ENCODE measurements at places on chromosomes 11 and 22. TPM values are rescaled to one million over a fixed set of nuclear protein-coding genes. Genes with fewer than 3 reads are reported as not detected.

The CWC15 gene
- total RNA-seq = 34.3 TPM

The ABCC8 gene
- 1.9 TPM for total RNA-seq

DNA sequence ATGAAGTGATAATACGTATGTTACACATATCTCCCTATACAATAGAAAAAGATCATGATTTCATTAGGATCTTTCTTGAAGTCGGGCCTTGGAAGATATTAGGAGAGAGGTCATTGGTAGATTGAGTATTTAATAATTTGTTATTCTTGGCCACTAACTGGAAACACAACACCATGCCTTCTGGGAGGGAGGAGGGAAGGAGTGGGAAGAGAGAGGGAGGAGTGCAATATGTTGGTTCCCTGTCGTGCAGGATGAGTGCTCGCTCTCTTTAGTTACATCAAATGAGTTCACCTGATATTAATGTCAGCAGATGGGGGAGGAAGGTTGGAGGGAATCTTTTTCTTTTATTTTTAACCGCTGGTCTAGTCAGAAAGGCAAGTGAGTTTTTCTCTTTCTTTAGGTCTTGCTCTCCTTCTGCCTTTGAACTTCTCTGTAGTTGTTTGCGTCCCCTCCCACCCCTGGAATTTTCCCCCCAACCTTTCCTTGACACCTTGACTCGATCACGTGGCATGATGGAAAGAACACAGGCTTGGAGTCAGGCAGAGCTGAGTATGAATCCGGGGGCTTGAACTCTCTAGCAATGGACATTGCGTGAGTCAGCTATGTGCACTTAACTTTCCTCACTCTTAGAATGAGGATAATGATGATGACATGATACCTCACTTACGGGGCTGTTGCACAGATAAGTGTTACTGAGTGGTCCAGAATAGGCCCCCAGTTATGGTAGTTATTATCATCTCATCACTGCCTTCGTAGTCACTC, 6.2 kb downstream of the ADAMTS15 start:
- no peak for ATAC-seq
- no peaks in the 10 kb centered on the region for H3K36me3 ChIP-seq
- no peaks in the 10 kb centered on the region for H3K4me1 ChIP-seq
- H3K27me3 ChIP-seq = peaks cover 7% of the 10 kb centered on the region
- no peak overlapping the region for H3K4me3 ChIP-seq

- no peaks in the 10 kb centered on the region for H3K4me1 ChIP-seq
- no peak for ATAC-seq
- H3K27me3 ChIP-seq = no peaks in the 10 kb centered on the region
- H3K27ac ChIP-seq = no peak overlapping the region
- H3K36me3 ChIP-seq = no peaks in the 10 kb centered on the region
Measured at GRCh38 chr11:61268588-61269250, 26.4 kb downstream of the VWCE start.

GRCh38 chr11:74321487-74322188, 10.2 kb upstream of the P4HA3 start:
- peaks cover 44% of the 10 kb centered on the region for H3K4me1 ChIP-seq
- H3K4me3 ChIP-seq = no peak overlapping the region
- no peaks in the 10 kb centered on the region for H3K27me3 ChIP-seq
- peak; percentile 10 for ATAC-seq

The MS4A14 gene
- total RNA-seq = 1.3 TPM

The CRYBB3 gene
- total RNA-seq = not detected

DNA sequence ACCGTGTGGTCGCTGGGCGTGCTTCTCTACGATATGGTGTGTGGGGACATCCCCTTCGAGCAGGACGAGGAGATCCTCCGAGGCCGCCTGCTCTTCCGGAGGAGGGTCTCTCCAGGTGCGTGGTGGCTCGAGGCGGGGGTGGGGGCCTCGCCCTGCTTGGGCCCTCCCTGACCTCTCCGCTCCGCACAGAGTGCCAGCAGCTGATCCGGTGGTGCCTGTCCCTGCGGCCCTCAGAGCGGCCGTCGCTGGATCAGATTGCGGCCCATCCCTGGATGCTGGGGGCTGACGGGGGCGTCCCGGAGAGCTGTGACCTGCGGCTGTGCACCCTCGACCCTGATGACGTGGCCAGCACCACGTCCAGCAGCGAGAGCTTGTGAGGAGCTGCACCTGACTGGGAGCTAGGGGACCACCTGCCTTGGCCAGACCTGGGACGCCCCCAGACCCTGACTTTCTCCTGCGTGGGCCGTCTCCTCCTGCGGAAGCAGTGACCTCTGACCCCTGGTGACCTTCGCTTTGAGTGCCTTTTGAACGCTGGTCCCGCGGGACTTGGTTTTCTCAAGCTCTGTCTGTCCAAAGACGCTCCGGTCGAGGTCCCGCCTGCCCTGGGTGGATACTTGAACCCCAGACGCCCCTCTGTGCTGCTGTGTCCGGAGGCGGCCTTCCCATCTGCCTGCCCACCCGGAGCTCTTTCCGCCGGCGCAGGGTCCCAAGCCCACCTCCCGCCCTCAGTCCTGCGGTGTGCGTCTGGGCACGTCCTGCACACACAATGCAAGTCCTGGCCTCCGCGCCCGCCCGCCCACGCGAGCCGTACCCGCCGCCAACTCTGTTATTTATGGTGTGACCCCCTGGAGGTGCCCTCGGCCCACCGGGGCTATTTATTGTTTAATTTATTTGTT, 2.4 kb downstream of the PIM3 start:
- H3K36me3 ChIP-seq = no peaks in the 10 kb centered on the region
- ATAC-seq = no peak
- H3K4me3 ChIP-seq = peak overlapping the region; percentile 97
- peak overlapping the region; percentile 72 for H3K27ac ChIP-seq

DNA sequence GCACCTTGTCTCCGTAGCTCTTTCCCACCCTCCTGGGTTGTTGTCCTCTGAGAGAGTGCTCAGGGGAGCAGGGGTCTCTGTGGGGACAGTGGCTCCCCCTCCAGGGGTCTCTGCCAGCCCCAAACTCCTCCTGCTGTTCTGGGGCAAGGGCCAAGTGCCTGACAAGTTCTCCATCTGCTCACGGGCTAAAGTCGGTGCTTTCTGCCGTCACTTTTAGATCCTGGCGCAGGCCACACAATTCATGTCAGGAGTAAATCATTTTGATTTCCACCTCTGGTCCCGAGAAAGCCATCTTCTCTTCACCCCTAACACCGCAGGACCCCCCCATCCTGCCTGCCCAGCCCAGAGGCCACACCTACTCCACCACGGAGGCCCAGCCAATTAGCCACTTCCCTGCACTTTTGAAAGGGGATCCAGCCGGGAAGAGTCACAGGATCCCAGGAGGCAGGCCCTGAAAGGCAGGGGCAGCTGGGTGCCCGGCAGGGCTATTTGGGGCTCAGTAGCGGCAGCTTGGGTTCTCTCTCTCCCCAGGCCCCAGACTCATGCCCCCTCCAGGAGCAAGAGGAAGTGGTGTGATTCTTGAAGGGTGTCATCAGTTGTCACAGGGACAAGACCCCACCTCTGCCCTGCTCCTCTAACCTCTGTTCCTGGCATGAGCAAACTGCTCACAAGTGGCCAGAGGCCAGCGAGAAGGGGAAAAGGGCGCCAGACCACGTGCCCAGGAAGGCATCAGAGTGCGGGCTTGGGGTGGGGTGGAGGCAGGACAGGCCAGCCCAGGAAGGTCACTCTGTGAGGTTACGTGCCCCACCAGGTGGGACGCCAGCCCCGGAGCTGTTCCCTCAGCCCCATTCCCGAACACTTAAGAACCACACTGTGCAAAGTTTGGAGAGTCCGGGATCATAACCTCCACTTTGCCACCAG, 1.3 kb downstream of the MACROD1 start:
- H3K27me3 ChIP-seq = no peaks in the 10 kb centered on the region
- no peaks in the 10 kb centered on the region for H3K36me3 ChIP-seq
- H3K27ac ChIP-seq = peak overlapping the region; percentile 65
- peaks cover 27% of the 10 kb centered on the region for H3K4me1 ChIP-seq

GRCh38 chr11:3609416-3610265, 32.2 kb downstream of the ART5 start:
- no peaks in the 10 kb centered on the region for H3K36me3 ChIP-seq
- H3K27ac ChIP-seq = no peak overlapping the region
- H3K4me1 ChIP-seq = no peaks in the 10 kb centered on the region

DNA sequence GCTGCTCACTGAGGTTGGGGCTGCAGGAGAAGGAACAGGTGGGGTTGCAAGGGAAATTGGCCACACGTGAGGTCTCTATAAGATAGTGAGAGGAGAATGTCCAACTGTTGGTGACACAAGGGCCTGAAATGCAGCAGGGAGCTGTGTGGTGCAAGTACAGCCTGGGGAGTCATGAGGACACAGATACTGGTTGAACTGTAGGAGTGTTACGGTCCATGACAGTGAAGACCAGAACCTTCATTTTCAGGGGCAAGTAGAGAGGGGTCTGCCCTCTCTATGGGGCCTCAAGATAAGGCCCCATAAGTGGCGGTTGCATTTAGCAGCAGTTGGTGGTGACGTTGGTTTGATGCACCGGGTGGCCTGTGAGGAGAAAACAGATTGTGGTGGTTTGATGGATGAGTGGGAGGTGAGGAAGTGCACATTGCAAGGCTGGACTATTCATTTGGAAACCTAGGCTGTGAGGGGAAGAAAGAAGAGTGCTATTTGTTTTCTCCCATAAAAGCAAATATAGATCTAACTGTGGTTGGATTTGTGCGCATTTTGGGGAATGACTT, 39.4 kb downstream of the MICAL2 start:
- H3K27ac ChIP-seq = no peak overlapping the region
- no peak overlapping the region for H3K4me3 ChIP-seq
- no peaks in the 10 kb centered on the region for H3K36me3 ChIP-seq
- no peaks in the 10 kb centered on the region for H3K27me3 ChIP-seq
- H3K4me1 ChIP-seq = no peaks in the 10 kb centered on the region
- no peak for ATAC-seq

DNA sequence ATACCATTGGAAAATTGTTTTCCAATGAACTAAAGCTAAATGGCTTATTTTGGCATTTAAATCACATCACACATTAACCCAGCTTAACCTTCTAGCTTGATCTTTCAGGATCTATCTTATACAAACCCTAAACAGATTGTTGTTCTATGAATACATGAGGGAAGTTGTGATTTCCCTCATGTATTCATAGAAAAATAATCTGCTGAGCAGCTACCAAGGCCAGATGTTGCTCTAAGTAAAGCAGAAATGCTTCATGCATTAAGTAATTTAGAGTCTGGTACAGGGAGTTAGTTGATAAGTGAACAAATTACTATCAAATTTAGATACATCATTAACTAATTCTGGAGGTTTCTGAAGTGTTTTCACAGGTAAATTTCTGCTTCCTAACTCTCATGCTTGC, 204.6 kb upstream of the ANO3 start:
- no peak overlapping the region for H3K27ac ChIP-seq
- ATAC-seq = no peak
- H3K4me3 ChIP-seq = no peak overlapping the region

GRCh38 chr11:86291466-86292262, 10.4 kb upstream of the HIKESHI start:
- H3K27me3 ChIP-seq = no peaks in the 10 kb centered on the region
- H3K4me1 ChIP-seq = no peaks in the 10 kb centered on the region
- no peak for ATAC-seq
- H3K4me3 ChIP-seq = no peak overlapping the region
- H3K36me3 ChIP-seq = no peaks in the 10 kb centered on the region
- H3K27ac ChIP-seq = no peak overlapping the region

The C1QTNF5 gene
- 44.3 TPM for total RNA-seq

DNA sequence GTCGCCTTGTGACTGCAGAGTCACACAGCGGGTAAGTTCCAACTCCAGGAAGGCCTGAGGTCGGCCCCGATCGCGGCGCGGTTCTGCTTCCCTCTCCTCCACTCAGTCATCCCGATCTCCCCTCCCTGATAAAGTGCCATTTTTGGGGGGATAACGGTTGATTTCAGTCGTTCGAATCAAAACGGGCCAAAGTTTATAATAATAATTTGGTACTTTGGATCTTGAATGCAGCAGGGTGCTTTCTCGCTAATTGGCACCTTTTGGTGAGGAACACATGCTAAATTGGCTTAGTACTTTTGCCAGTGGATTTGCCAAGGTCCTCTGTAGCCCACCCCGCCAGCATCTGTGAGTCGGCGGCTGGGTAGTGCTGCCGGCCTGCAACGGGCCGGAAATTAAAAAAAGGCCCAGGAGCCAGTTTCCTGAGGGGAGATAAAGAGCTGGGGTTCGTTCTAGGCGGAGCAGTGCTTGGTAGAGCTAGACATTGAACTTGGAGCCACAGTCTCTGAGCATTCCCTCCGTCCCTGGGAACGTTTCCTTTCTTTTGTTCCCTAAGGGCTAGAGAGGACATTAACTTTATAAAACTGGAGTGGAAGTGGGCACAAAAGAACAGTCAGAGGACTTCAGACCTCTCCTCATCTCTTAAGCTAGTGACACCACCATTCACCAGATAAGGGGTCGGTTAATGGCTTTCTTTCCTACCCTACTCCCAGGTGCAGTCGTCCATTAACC, 997 bp downstream of the UBE2L3 start:
- peak; percentile 11 for ATAC-seq
- H3K27me3 ChIP-seq = no peaks in the 10 kb centered on the region
- H3K4me1 ChIP-seq = peaks cover 24% of the 10 kb centered on the region
- no peaks in the 10 kb centered on the region for H3K36me3 ChIP-seq
- H3K4me3 ChIP-seq = peak overlapping the region; percentile 74
- peak overlapping the region; percentile 92 for H3K27ac ChIP-seq

The GAS2 gene
- 0.94 TPM for total RNA-seq

DNA sequence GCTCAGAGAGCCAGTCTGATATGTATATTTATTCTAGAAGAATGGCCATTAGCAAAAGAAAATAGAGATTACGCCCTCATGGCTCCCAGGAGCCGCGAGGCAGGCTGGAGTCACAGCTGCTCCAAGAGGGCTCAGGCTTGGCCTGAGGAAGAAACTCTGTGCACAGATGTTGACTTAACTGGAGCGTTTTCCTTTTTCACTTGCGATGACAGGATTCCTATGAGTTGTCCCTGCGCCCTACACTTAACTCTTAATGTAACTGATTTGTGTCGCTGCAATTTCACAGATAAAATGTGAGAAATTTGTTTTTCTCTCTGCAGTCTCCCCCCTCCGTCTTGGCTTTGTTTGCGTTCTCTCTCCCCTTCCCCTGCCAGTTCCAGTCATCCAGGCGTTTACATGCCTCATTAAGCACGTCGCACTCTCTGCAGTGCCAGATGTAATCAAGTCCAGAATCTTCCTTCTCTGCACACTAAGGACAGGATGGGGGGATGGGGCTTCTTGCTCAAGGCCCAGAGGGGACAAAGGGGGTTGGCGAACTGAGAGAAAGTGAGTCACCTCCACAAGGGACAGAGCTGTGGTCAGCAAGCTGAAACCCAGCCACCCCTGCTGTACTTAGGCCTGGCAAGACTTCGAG, 1060.1 kb downstream of the NTM start:
- H3K27ac ChIP-seq = no peak overlapping the region
- no peaks in the 10 kb centered on the region for H3K27me3 ChIP-seq
- no peaks in the 10 kb centered on the region for H3K36me3 ChIP-seq
- H3K4me3 ChIP-seq = no peak overlapping the region
- no peak for ATAC-seq

The VSIG10L2 gene
- not detected for total RNA-seq

Measured in gastroesophageal sphincter (tissue), 4 donors.